ENCODE measurements at places on chromosomes 6 and 20. TPM values are rescaled to one million over a fixed set of nuclear protein-coding genes. Genes with fewer than 3 reads are reported as not detected.

LRRN4 gene
- polyA plus RNA-seq, result 9.8 TPM

DNA sequence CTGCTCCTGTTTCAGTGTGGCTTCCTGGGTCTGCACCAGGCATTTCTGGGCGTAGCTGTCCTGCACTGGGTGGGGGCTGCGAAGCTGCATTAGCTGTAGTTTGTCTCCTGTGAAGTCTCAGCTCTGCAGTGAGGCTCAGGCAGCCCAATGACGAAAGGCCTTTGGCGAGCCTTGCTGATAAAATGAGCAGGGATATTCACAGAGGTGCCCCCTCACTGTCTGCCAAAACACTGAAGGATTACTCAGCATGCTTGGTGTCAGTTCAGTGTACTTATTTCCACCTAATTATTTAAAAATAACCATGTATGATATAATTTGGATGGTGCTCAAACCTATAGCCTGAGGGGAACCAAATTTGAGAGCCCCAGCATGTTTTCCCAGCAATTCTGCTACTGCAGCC, 73.5 kb downstream of the ECT2L start:
- DNase-seq, result peak; percentile 21

DNA sequence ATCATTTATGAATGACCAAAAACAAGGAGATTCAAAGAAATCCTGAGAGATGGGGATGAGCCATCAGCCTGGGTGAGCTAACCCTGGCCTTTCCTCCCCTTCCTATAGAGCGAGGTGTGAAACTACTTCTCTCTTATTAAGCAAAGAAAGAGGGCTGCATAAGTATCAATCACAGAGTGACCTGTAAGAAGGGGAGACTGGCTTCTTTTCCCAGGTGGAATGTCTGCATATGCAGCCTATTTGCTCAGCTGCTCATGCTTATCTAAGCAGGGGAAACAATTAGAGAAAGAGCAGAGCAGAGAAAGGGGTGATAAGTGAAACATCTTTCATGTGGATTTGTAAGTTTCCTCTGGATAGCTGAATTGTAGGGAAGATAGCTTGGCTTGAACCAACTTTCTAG, 160.0 kb downstream of the PKHD1 start:
- DNase-seq, result no peak

GRCh38 chr20:9185511-9185910, 116.6 kb downstream of the PLCB4 start:
- no peak for DNase-seq

SAMHD1 gene
- polyA plus RNA-seq, result 59.7 TPM

DNA sequence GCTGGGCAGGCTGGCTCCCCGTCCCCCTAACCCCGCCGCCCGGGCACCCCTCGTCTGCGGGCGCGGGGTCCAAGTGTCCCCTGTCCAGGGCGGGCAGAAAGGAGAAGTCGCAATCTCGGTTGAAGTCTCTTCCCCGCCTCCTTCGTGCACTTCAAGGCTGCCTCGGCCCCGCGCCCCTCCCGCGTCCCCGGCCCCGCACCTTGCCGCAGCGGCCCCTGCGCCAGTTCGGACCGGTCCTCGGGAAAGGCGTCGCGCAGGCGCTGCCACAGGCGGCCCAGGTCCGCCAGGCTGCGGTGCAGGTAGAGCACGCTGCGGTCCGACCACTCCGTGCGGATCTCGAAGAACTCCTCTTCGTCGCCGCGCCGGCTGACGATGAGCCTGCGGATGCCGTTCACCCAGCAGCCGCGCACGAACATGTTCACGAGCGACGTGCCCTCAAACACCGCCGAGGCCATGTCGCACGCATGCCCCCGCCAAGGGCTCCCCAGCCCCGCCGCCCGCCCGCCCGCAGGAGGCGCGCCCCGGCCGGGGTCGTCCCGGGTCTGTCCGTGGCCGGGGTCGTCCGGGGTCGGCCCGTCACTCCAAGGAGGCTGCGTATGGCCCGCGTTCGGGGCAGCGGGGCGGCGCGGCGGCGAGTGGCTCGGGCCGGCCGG, at the start of gene PXDC1:
Gene PXDC1, minus strand, starts transcription at position 637 of the 653 bp plus-strand sequence. Its CDS starts 182 bp downstream, at position 455.
- peak; percentile 50 for DNase-seq

GRCh38 chr6:81486234-81486633, 266.2 kb downstream of the TENT5A start:
- no peak for DNase-seq

SCGN gene
- polyA plus RNA-seq, result 0.07 TPM

TSPYL1 gene
- polyA plus RNA-seq, result 16.3 TPM

GRCh38 chr6:165618241-165618640, 44.8 kb downstream of the PDE10A start:
- no peak for DNase-seq

- DNase-seq, result no peak
Measured at GRCh38 chr20:37378420-37378784, 32.5 kb downstream of the SRC start.

TAP1 gene
- polyA plus RNA-seq, result 63.6 TPM

GRCh38 chr20:61347443-61347842, 95.4 kb downstream of the CDH4 start:
- no peak for DNase-seq

DNA sequence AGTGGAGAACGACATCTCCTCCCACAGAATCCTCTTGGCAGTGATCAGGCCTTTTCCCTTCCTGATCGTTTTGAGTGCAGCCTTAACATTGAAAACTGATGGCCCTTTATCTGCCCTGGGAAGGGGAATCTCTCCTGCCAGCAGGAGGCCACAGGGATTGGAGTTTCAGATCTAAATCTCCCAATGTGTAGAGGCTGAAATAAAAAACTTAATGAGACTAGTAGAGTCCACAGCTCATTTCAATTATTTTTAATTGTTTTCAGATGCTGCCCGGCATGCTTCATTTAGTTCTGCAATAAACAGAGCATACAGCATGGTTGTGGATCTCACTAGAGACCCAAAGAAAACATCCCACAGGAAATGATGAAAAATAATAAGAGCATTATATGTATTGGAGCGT, 662.2 kb upstream of the HS3ST5 start:
- DNase-seq, result no peak

DNA sequence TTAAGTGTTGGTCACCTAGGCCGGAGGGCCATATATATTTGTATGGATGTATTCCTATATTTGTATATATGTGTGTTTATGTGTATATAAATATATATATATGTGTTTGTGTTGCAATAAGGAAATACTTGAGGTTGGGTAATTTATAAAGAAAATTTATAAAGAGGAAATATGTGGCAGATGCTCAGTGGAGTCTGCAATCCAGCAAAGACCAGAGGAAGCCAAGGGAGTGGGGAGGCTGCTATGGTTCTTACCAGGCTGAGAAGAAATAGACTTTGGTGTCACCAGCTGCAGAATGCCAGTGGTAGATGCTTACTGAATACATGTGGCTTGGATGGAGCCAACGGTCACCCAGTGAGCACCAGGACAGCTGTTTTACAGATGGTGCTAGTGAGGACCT, 97.4 kb upstream of the ELOVL5 start:
- DNase-seq, result no peak

MYL9 gene
- polyA plus RNA-seq, result 68.4 TPM

ZC2HC1B gene
- polyA plus RNA-seq, result not detected

FOXF2 gene
- polyA plus RNA-seq, result 11.4 TPM

- peak; percentile 38 for DNase-seq
Measured at GRCh38 chr20:32999603-33000250, 4.5 kb downstream of the SUN5 start.

- DNase-seq, result no peak
Measured at GRCh38 chr6:90484903-90485302, 102.0 kb downstream of the MAP3K7 start.

DNA sequence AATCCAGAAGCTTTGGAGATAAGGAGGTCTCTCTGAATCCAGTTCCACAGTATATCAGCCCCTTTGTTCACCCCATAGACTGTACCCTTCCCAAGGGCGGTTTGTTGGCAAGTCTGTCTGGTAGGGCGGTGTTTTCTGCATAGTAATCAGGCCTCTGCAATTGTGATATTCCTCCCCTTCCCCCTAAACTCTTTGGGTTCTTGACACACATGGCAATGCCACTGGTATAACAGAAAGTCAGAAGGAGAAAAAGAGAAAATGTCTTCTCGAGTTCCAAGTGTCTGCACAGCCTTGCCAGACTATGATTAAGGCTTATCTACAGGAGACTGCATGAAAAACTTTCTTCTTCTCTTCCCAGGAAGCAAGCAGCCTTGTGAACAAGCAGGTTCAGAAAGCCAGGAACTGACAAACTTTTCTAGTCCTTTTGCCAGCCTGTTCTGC, 45.6 kb downstream of the FOXO3 start:
- no peak for DNase-seq

- DNase-seq, result no peak
Measured at GRCh38 chr6:14258695-14259593, 141.4 kb downstream of the CD83 start.

CST1 gene
- polyA plus RNA-seq, result not detected

- no peak for DNase-seq
Measured at GRCh38 chr20:37714978-37715672, 21.3 kb downstream of the CTNNBL1 start.

- no peak for DNase-seq
Measured at GRCh38 chr6:119174879-119175817, 96.7 kb upstream of the FAM184A start.

Measured in lung (tissue), 17 donors.